ENCODE measurements at places on chromosomes 4 and X.

DNA sequence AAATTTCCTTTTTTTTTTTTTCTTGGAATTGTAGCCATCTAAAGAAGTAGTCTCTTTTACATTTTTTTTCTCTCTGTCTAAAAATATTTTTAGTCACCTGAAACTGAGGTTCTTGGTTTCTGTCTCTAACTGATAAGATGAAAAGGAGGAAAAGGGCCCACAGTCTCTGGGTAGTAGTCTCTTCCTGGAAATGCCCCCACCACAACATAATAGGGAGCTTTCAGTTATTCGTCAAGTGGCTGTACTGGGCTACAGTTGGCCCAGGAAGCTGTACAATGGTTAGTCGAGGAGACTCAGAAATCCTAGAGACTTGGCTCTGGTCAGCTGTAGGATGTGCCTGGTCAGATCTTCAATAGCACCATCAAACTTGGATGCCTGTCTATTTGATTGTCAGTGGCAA, 163.4 kb downstream of the ACTRT1 start:
- no peak for DNase-seq

- no peak for DNase-seq
These were observed at the start of gene NAT8L for GRCh38 chr4:2059046-2059725. TSS of gene NAT8L (plus strand) at chr4:2059327. CDS start at chr4:2059512, 185 bp downstream.

DNA sequence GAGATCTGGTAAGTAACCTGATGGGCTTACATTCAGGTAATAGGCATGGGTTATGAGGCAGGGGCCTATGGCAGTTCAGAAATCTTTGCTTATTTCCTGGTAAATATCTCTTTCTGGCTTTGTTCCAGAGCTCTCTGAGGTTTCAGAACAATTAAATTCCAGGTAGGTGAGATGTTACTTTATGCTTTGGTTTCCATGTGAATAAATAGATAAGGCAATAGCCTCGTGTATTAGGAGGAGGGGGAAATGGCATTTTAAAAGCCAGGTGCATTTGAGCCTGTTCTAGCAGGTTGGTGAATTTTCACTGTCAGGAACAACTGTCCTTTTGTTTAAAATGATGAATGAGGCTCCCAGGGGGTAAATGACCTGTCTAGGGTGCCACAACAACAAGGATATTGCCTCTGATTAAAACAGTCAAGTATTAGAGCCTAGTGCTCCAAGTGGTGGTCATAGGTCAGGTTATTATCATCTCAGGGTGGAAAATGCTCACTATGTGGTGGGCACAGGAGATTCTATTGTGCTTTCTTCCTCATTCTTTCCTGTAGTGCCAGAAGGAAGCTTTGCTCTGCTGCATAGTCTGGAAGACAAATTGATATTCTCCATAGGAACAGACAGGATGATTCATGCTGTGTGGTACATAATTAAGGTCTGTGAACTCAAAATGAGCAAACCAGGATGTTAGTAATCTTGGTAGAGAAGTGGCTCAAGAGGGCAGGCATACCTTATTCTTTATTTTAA, 296.2 kb downstream of the INPP4B start:
- DNase-seq, result no peak

DNA sequence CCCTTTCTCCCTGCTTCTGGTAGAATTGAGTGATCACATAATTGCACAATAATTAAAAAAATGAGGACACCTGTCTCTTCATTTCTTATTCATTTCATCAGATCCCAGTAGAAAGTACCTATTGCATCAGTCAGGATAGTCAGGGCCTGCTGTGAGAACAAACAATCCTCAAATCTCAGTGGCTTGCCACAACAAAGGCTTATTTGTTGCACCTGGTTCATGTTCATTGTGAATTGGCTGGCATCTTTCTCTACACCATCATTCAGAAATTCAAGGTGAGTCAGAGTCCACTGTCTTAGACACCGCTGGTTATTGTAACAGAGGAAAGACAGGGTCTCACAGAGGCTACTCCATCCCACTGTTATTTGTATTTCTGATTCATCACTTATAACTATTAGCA, 409.8 kb downstream of the STIM2 start:
- DNase-seq, result no peak

Data from stimulated activated CD8-positive, alpha-beta memory T cell treated with anti-CD3 and anti-CD28 coated beads, Interleukin-12 subunit alpha, Interleukin-12 subunit beta, amount 100 ng/mL, for 4 hours (primary cell).